ENCODE measurements at places on chromosomes 11 and 22.
A peak's percentile ranks its signal among the peaks of the same experiment; 100 is the strongest.

DNA sequence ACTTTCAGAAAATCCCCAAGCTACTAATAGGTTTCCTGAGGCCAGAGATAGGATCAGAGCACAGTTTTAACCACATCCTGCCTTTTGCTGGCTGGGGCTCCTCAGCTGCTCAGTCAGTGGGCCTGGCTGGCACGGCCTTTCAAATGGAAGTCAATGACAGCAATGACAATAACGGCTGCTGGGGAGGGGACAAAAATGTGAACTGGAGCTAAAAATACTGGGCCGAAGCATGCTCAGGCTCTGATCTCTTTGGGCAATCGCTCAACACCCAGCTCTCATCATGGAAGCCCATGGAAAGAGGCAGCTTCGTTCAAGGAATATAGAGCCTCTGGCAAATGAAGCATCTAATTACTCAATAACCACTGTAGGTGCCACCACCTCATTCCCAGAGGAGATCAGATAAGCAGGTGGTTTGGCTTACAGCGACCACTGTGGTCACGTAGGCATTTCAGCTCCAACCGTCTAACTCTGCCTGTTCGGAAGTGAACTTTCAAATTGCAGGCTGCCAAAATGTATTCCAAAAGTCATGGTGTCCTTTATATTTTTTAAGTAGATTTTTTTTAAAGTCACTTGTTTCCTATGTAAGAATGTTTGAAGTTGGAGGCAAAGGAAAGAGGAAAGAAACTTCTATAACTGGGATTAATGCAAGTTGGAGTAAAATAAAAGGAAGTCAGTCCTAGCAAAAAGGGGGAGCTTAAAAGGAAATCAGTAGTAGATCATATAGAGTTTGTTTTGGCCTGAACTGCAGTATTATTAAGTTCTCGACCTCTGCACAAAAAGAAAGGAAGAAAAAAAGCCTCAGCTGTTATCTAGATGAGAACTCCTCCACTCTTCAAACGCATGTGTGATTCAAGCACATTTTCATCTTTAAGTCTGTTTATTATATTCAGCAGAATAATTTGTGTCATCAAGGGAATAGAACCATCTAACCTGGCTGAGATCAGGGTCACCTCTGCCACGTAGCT lies 14.1 kb downstream of the WT1 start:
- H3K4me3 ChIP-seq = peak overlapping the region; percentile 71
- H3K27me3 ChIP-seq = peaks cover 28% of the 10 kb centered on the region
- peak overlapping the region; percentile 19 for H3K27ac ChIP-seq
- peaks cover 3% of the 10 kb centered on the region for H3K36me3 ChIP-seq
- peaks cover 14% of the 10 kb centered on the region for H3K4me1 ChIP-seq

DNA sequence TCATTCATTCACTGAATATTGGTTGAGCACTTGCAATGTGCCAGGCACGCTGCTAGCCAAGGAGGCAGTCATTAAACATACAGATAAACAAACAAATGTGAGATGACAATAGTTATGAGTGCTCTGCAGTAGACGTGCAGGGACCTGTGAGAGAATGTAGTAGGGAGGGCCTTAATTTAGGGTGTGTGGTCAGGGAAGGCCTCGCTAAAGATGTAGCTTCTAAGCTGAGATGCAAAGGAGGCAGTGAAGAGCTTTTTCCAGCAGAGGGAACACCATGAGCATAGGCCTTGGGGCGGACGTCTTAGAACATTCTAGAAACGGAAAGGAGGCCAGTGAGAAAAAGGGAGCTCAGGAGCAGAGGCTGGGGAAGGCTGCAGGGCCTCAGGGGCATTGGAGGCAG lies 789 bp upstream of the NCF4 start:
- peaks cover 7% of the 10 kb centered on the region for H3K27me3 ChIP-seq
- H3K4me3 ChIP-seq = peak overlapping the region; percentile 93
- H3K27ac ChIP-seq = peak overlapping the region; percentile 93
- DNase-seq = no peak
- H3K36me3 ChIP-seq = peaks cover 11% of the 10 kb centered on the region

DNA sequence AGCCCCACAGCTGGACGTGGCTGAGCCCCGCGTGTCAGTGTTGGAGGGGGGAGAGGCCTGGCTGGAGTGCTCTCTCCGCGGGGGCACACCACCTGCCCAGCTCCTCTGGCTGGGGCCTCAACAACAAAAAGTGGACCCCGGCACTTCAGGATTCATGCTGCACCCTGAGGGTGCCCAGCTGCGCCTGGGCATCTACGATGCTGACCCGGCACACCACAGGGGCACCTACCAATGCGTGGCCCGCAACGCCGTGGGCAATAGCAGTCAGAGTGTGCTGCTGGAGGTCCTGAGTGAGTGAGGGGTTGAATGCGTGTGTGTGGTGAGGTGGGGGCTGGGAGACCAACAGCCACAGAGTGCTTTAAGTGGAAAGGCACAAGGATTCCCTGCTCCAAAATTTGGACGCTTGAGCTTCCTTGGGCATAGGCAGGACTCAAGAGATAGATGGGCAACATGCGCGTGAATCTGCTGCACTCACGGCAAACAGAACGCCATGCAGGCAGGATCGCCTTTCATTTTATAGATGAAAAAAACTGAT lies 7.6 kb downstream of the VSIG10L2 start:
- peaks cover 6% of the 10 kb centered on the region for H3K36me3 ChIP-seq
- DNase-seq = no peak
- no peak overlapping the region for H3K4me3 ChIP-seq
- peaks cover 10% of the 10 kb centered on the region for H3K4me1 ChIP-seq
- H3K27ac ChIP-seq = no peak overlapping the region

- H3K4me1 ChIP-seq = peaks cover 2% of the 10 kb centered on the region
- no peak overlapping the region for H3K4me3 ChIP-seq
- peaks cover 44% of the 10 kb centered on the region for H3K27me3 ChIP-seq
- no peaks in the 10 kb centered on the region for H3K36me3 ChIP-seq
Observed at GRCh38 chr11:117459123-117459978, 131.7 kb downstream of the CEP164 start.

- H3K27ac ChIP-seq = no peak overlapping the region
- H3K4me1 ChIP-seq = peaks cover 8% of the 10 kb centered on the region
- no peak overlapping the region for H3K4me3 ChIP-seq
- H3K27me3 ChIP-seq = peaks cover 41% of the 10 kb centered on the region
Observed at GRCh38 chr11:34431979-34432378, 6.8 kb upstream of the CAT start.

- H3K4me3 ChIP-seq = no peak overlapping the region
- no peak overlapping the region for H3K27ac ChIP-seq
- DNase-seq = no peak
- peaks cover 12% of the 10 kb centered on the region for H3K4me1 ChIP-seq
- peaks cover 7% of the 10 kb centered on the region for H3K27me3 ChIP-seq
Observed at GRCh38 chr22:23062616-23063538, 7.4 kb upstream of the GNAZ start.

- H3K4me1 ChIP-seq = peaks cover 4% of the 10 kb centered on the region
- no peak overlapping the region for H3K4me3 ChIP-seq
- H3K36me3 ChIP-seq = no peaks in the 10 kb centered on the region
- no peak for DNase-seq
Observed at GRCh38 chr11:18594999-18595749, 4.4 kb upstream of the MISFA start.

GRCh38 chr11:792535-792821 lies 2.6 kb upstream of the CEND1 start:
- H3K27ac ChIP-seq = no peak overlapping the region
- H3K4me1 ChIP-seq = peaks cover 10% of the 10 kb centered on the region
- H3K4me3 ChIP-seq = no peak overlapping the region

DNA sequence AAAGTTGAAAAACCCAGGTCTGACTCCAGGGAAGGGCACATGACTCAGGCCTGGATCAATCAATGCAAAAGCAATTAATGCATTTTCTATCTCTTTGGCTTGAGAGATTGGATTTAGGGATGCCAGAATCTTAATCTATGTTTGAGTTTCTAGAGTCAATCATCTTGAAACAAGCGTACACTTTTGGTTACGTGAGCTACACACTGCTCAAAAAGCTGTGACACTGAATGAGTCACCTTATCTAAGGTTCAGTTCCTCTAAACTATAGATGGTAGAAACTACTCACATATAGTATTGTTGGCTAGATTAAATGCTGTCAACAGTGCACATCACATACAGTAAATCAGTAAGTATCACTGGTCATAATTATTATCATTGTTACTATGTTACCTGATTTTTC lies 24.2 kb downstream of the MRE11 start:
- H3K27ac ChIP-seq = no peak overlapping the region
- no peak overlapping the region for H3K4me3 ChIP-seq
- H3K27me3 ChIP-seq = no peaks in the 10 kb centered on the region
- peaks cover 25% of the 10 kb centered on the region for H3K36me3 ChIP-seq
- H3K4me1 ChIP-seq = peaks cover 9% of the 10 kb centered on the region

DNA sequence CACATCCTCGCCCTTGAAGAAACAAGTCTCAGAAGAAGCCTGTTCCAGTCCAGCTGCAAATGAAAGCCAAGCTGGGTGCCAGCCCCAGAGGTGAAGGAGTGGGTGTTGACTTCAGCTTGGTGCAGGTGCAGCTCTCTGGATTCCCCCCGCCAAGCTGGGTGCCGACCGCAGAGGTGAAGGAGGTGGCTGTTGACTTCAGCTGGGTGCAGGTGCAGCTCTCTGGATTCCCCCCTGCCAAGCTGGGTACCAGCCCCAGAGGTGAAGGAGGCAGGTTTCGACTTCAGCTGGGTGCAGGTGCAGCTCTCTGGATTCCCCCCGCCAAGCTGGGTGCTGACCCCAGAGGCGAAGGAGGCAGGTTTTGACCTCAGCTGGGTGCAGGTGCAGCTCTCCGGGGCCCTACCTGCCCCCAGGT lies 1234.0 kb downstream of the TBC1D22A start:
- no peaks in the 10 kb centered on the region for H3K36me3 ChIP-seq
- H3K4me1 ChIP-seq = no peaks in the 10 kb centered on the region
- no peak for DNase-seq
- peaks cover 17% of the 10 kb centered on the region for H3K27me3 ChIP-seq
- no peak overlapping the region for H3K4me3 ChIP-seq

- peaks cover 5% of the 10 kb centered on the region for H3K27me3 ChIP-seq
- no peak overlapping the region for H3K27ac ChIP-seq
- no peaks in the 10 kb centered on the region for H3K4me1 ChIP-seq
- DNase-seq = no peak
Observed at GRCh38 chr22:28025333-28025732, 106.3 kb upstream of the PITPNB start.

- no peak for DNase-seq
- H3K27me3 ChIP-seq = peaks cover 73% of the 10 kb centered on the region
- H3K27ac ChIP-seq = no peak overlapping the region
- H3K36me3 ChIP-seq = peaks cover 12% of the 10 kb centered on the region
- peaks cover 10% of the 10 kb centered on the region for H3K4me1 ChIP-seq
- H3K4me3 ChIP-seq = no peak overlapping the region
Observed at GRCh38 chr11:10674911-10675440, 18.6 kb downstream of the IRAG1 start.

DNA sequence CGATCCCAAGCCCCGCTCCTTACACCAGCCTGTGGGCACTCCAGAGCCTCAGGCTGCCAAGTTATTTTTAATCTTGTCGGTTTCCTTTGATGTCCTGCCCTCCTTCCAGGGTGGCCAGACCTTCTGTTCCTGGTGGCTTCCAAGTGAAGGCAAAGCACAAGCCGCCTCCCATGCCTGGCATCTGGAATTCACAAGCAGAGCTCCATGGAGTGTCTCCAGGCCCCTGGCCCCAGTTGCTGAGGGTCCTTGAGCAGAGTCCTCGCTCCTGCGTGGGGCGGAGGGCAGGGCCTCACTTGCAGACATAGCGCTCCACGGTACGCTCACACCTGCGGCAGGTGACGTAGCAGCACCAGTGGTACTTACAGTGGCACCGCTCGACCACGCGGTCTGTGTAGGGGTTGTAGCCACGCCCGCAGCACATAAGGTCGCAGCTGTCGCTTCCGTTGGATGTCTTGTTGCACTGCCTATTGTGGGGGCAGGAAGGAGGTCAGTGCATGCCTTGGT lies 19.5 kb downstream of the WNT11 start:
- no peak overlapping the region for H3K27ac ChIP-seq
- no peak overlapping the region for H3K4me3 ChIP-seq
- H3K36me3 ChIP-seq = peaks cover 6% of the 10 kb centered on the region
- H3K27me3 ChIP-seq = peaks cover 13% of the 10 kb centered on the region

- no peaks in the 10 kb centered on the region for H3K36me3 ChIP-seq
- no peak overlapping the region for H3K4me3 ChIP-seq
- no peak for DNase-seq
- H3K4me1 ChIP-seq = no peaks in the 10 kb centered on the region
- no peak overlapping the region for H3K27ac ChIP-seq
- H3K27me3 ChIP-seq = peaks cover 61% of the 10 kb centered on the region
Observed at GRCh38 chr22:47281126-47282106, 519.0 kb downstream of the TBC1D22A start.

DNA sequence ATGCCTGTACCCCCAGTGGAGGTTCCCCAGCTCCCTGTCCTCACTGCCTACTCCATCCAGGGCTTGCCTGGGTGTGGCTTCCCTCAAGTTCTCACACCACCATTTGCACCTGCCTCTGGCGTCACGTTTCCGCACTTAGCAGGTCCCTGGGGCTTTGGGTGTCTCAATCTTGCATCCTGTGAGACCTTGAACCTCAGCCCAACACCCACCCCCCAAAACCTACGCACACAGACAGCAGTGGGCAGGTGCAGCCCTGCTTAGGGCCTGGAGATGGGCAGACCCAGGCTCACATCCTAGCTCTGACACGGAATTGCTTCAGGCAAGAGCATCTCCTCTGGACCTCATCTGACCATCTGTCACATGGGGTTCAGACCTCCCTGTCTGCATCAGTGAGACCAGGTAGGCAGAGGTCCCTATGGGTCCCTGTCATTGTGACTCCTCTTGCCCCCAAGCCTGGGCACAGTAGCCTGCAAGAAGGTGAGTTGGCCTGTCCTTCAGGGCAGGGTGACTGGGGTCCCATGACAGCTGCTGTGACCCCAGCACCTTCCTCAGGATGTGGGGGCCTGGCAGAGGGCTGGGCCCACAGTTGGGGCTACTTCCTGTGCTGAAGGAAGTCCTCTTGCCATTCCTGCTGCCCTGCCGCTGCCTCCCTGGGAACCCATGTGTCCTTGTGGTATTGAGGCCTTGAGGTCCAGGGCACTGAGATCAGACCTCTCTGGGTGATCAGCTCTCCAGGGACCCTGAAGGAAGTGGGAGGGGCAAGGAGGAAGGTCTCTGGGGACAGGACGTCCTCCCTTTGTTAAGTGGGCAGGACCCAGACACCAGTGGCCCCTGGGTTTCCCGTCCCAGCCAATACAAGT lies 2.0 kb downstream of the SIPA1 start:
- H3K4me1 ChIP-seq = peaks cover 44% of the 10 kb centered on the region
- H3K36me3 ChIP-seq = peaks cover 3% of the 10 kb centered on the region
- peak overlapping the region; percentile 94 for H3K27ac ChIP-seq
- peak overlapping the region; percentile 95 for H3K4me3 ChIP-seq
- H3K27me3 ChIP-seq = no peaks in the 10 kb centered on the region

GRCh38 chr22:50568626-50569025 lies 5.9 kb upstream of the SYCE3 start:
- H3K27ac ChIP-seq = no peak overlapping the region
- H3K4me1 ChIP-seq = peaks cover 5% of the 10 kb centered on the region
- H3K27me3 ChIP-seq = no peaks in the 10 kb centered on the region

- no peaks in the 10 kb centered on the region for H3K27me3 ChIP-seq
- peaks cover 22% of the 10 kb centered on the region for H3K4me1 ChIP-seq
- H3K4me3 ChIP-seq = peak overlapping the region; percentile 78
- no peak for DNase-seq
Observed at GRCh38 chr11:62401811-62402210, 17.0 kb upstream of the SCGB1A1 start.

GRCh38 chr11:101470419-101470818 lies 113.4 kb downstream of the TRPC6 start:
- no peaks in the 10 kb centered on the region for H3K27me3 ChIP-seq
- no peak overlapping the region for H3K27ac ChIP-seq
- H3K4me1 ChIP-seq = no peaks in the 10 kb centered on the region
- H3K4me3 ChIP-seq = no peak overlapping the region
- H3K36me3 ChIP-seq = no peaks in the 10 kb centered on the region

- H3K4me3 ChIP-seq = no peak overlapping the region
- H3K4me1 ChIP-seq = peaks cover 51% of the 10 kb centered on the region
- DNase-seq = no peak
- H3K36me3 ChIP-seq = peaks cover 3% of the 10 kb centered on the region
- H3K27me3 ChIP-seq = no peaks in the 10 kb centered on the region
Observed at GRCh38 chr11:44863231-44863630, 87.5 kb downstream of the TP53I11 start.

Measured in T-helper 17 cell (primary cell).